Fibroblast of the conjunctiva (primary cell): ENCODE measurements at places on chromosomes 7 and 10.

- no peak for DNase-seq
Observed at GRCh38 chr10:89242840-89243568, 8.6 kb downstream of the LIPA start.

DNA sequence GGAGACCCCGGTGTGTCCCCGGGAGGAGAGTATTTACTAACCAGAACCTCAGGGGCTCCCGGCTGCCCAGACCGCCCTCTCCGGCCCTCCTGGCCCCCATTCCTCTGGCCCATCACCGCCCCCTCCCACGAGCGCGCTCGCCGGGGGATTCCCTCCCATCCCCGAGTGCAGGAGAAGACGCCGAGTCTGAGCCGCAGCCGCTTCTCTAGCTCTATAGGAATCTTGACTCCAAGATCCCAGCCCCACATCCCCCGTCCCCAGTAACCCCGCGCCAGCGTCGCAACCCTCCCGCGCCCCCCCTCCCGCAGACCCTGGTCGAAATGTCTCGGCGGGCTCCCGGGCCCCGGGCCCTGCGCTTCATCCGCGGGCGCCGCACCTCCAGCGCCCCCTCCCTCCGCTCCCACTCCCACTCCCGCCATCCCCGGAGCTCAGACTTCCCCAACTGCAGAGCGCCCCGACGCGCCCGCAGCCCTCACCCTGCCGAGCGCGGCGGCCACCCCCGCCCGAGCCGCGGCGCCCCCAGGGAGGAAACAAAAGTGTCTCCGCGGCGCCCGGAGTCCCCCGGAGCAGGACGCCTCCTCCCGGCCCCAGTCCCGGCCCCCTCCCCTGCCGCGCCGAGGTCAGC lies 541 bp downstream of the ELMO1 start:
- no peak for DNase-seq

GRCh38 chr7:11858622-11859302 lies 26.8 kb upstream of the THSD7A start:
- no peak for DNase-seq

DNA sequence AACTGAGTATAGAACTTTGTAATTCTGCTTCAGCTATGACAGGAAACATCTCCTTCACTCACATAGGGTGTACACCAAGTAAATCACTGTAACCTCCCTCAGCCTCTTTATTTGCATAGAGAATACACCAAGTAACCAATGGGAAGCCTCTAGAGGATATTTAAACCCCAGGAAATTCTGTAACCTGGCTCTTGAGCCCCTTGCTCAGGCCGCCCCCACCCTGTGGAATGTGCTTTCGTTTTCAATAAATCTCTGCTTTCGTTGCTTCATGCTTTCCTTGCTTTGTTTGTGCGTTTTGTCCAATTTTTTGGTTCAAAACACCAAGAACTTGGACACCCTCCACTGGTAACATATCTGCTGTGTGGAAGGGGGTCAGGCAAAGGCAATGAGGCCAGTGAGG lies 60.2 kb downstream of the CLRN3 start:
- DNase-seq = no peak

- DNase-seq = no peak
Observed at GRCh38 chr7:128163473-128163872, 77.6 kb upstream of the LEP start.

DNA sequence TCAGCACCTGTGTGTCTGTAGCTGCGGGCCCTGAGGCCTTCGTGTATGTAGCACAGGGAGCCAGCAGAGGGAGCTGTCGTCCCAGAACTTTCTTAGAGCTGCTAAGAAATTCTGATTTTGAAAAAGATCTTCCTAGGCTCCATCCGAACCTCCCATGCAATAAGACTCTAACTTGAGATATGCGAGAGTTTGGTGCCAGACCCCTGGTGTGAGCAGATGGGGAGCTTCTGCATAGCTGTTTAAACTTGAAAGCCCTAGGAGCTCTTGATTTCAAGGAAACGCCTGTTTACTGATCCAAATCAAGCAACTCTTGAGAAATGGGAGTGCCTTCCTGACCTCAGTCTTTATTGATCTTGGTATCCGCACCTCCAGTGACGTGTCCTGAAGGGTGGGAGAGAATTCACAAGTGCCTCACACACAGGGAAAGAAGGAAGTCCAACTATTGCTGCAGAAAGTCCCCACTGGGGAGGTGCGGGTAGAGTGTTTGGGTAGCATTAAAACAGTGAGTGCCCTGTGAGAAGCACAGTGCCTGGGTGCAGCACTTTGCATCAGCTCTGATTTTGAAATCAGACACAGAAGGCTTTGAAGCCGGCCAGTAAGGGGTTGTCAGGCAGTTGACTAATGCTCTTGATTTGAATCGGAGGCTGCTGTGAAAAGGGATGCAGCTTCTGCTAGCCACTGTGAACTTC lies 66.4 kb upstream of the STRIP2 start:
- peak; percentile 56 for DNase-seq

- no peak for DNase-seq
Observed at GRCh38 chr7:44977304-44977958, 1.4 kb downstream of the MYO1G start.

DNA sequence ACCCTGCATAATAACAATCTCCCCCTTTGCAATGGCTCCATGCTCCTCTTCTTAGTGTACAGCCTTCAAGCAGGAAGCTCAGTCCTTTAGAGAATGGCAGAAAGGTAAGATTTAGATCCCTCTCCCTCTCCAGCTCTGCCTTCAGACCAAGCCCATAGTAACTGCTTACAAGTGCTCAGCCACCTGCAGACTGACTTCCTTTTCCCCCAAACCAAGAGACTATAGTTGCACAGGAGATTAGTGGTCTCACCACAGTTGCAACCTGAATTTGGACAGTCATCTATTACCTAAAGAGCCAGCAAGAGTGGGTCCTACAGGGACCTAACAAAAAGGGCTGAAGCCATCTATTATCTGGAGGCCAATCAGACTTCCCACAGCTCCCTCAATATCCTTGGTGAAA lies 16.5 kb downstream of the FBXL13 start:
- no peak for DNase-seq

- DNase-seq = no peak
Observed at GRCh38 chr10:129099486-129099885, 367.6 kb upstream of the MGMT start.

DNA sequence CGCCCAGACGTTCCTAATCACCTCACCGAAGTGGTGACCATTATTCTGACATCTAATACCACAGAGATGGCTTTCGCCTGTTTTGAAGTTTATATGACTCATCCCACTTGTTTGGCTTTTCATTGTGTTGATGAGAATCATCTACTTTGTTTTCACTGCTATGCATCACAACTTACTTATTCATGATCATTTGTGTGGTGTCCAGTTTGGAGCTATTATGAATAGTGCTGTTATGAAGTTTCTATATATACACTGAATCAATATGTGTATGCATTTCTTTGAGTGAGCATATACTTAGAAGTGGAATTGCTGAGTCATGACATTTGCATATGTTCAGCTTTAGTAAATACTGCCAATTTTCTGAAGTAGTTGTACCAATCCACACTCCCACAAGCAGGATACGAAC lies 38.6 kb upstream of the TNKS2 start:
- DNase-seq = no peak

DNA sequence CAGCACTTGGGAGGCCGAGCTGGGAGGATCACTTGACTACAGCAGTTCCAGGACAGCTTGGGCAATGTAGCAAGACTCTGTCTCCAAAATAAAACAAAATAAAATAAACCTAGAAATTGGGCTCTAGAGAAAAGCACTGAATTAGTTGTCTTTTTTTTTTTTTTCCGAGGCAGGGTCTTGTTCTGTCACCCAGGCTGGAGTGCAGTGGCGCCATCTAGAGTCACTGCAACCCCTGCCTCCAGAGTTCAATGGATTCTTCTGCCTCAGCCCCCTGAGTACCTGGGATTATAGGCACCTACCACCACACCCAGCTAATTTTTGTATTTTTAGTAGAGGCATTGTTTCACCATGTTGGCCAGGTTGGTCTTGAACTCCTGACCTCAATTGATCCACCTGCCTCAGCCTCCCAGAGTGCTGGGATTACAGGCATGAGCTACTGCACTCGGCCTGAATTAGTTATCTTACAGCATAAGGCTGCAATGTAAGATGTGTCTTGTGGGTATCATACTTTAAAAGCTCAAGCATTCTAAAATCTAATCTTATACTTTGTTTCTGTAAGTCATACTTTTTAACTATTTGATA lies 12.8 kb downstream of the MEIG1 start:
- DNase-seq = no peak

DNA sequence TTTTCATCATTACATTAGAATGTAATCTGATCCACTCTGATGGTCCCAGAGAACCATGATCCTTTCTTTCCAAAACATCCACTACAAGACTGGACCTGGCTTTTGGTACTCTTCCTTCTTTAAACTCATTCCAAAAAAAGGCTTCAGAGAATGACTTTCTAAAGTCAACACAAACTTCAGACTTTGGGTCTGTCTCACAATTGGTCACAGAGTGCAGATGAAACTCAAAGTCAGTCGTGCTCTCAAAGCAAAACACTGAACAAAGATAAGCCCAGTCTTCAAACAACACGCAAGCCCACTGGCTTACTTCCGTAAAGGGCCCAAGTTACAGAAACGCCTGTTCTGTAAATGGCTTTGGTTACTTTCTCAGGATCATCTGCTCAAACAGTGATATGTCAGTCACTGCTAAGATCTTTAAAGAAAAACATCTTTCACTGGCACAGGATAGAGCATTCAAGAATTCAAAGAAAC lies 250.9 kb upstream of the MKLN1 start:
- DNase-seq = no peak

- DNase-seq = no peak
Observed at GRCh38 chr7:12764458-12764891, 77.0 kb downstream of the ARL4A start.

- DNase-seq = no peak
Observed at GRCh38 chr7:131745390-131746248, 189.2 kb upstream of the PODXL start.

DNA sequence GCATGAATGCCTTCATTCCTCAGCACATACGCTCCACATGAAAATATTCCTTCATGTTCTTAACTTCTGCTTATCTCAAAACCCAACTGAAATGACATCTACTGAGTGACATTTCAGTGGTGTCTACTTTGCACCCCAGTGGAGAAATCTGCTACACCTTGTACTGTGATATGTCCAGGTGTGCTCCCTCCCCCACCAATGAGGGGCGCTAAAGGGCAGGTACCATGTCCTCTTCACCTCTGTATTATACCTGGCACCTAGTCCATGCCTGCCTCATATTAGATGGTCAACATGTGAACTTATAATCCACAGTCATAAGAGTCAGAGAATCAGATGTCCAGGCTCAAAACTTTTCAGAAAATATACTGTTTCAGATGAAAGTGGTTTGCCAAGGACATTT lies 2.1 kb downstream of the PAXIP1 start:
- DNase-seq = no peak

DNA sequence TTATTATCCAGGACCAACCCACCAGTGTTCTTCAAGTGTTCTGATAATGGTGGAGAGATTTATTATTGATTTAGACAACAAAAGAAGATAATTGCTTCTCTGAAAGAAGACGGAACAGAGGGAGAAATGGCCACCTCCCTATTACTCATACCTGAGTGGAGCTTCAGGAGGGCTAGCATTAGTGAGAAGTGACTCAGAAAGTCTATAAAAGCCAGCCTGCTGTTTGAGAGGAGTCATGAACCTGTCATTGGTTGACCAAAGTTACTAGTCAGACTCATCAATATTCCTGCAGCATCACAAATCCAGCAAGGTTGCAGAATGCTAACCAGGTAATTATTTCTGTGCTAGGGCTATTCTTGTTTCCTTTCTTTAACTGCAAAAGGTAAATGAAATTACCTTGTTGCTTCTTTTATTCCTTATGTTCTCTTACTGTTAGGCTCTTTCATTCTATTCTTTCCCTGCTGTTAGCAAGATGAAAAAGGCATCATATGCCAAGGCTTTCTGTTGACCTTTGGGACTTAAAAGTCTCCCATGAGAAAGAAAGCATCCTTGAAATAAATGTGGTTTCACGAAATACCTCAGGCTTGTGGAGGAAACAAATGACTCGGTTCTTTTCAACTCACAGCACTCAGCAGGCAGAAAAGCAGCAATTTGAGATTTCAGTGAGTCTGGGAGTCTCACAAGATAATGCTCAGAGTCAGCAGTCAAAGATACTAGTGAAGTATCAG lies 256.4 kb upstream of the PHYHIPL start:
- DNase-seq = peak; percentile 49

- DNase-seq = no peak
Observed at GRCh38 chr10:79002336-79002735, 66.4 kb upstream of the ZMIZ1 start.

DNA sequence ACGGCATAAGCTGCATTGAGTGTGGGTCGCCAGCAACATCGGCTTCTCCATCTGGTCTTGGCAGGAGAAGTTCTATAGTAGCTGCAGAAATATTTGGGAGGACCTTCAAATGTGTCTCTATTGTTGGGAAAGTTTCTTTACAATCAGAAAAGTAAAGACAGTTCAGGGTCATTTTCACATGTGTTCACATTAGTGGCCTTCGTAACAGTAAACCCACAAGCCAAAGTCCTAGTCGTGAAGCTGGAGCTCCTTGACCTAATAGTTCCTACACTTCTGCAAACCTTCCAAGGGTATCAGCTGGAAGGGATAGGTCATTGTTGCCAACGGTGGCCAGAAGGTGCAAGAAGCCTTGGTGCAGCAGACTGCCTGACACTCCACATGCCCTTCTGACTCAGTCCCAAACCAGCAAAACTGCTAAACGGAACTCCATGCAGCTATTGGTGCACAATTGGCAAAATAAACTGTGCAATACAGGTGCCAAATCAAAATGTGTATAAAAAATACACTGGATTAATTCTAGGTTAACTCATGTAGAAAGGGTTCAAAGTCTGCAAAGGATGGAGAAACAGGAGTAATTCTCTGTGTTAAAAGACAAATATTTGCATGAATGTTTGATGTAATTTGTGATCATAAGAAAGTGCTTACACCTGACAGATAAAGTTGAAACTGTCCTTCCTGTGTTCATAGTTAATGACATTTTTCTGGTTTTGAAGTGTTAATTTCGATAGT lies 102.8 kb upstream of the EGFR start:
- DNase-seq = no peak

DNA sequence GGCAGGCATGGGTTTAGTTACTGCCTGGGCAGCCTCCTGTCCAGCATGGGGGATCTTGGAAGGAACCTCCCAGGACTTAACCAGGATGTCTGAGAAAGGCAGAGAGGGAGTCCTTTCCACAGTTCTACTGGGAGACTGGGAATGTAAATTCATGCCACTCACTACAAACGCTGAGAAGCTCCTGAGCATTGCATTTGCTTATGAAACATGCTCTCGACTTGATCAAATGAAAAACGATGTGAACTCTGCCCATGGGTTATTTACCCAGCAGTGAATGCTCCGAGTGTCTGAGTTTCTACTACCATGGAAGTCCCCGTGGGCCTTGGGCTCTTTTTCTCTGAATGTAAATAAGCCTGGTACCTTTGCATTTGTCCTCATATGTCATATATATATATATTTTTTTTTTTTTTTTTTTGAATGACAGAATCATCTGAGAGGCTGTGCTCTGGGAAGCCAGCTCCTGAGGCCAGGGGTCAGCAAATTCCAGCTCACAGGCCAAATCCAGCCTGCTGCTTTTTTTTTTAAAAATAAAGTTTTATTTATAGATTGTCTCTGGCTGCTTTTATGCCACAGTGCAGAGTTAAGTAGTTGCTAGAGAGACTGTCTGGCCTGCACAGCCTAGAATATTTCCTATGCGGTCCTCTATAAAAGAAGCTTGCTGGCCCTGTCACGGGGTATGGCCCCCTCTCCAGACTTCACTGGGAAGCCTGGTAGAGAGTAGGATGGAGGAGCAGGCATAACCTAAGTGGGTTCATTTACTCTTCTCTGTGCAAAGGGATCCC lies 21.4 kb upstream of the RAPGEF5 start:
- DNase-seq = no peak

GRCh38 chr10:121316432-121316831 lies 281.8 kb downstream of the FGFR2 start:
- no peak for DNase-seq

- DNase-seq = peak; percentile 80
Observed at GRCh38 chr10:59536167-59537014, 173.3 kb downstream of the SLC16A9 start.
